ENCODE measurements at places on chromosomes 1 and 21.

DNA sequence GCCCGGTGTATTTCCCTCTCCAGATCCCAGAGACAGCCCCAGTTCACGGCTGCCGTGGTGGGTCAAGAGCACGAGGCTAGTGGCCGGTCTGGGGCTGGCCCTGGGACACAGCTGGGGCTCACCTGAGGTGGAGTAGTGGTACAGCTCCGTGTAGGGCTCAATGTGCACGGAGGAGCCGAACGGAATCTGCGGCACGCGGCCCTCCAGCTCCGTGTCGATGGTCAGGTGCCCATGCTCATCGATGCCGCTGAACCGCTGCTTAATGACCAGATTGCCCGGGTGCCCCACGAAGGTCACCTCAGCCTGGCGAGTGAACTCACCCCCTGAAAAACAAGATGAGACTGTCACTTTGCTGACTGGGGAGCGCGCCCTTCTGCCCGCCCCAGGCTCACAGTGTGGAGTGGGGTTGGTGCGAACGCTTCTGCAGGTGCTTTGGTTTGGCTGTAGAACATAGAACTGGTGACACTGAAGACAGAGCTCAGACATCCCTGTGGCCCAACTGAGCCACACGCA, 35.4 kb downstream of the NID1 start:
- DNase-seq = no peak

DNA sequence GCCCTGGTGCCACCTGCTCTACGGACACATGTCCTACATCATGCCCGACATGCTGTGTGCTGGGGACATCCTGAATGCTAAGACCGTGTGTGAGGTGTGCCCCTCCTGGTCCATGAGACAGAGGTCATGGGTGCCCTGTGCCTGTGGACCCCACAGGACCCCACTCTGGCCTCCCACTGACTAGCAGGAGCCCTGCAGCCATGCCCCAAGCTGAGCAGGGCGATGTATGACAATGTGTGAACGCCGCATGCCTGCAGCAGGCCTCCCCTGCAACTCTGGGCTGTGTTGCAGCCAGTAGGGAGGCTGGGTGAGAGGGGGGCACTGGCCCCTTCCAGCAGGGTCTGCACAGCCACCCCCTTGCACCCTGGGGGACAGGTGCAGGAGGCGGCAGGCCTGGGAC, 30.0 kb downstream of the PRSS38 start:
- no peak for DNase-seq

GRCh38 chr1:41392528-41392924, 31.3 kb downstream of the FOXO6 start:
- no peak for DNase-seq

DNA sequence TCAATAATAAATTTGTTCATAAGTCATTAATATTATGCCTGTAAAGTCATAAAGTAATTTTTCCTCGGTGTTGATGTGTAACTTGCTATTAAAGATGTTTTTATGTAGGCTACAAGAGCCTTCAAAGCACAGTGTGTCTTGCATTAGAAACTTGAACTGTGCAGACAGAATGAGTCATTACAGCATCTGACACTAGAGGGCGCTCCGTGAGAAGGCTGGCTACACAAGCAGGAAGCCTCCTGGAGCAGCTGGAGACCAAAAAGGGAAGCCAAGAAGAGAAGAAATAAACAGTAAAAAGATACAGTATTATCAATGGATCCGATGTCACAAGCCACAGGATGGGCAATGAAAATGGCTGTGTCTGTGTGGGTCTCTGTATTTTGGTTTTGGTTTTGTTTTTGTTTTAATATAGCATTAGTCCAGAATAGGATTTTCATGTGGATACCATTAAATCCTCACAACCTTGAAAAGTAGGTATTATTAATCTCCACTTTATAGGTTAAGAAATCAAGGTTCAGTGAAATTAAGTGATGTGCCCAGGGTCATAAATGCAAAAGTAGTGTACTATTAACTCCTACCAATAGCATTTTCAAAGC, 16.1 kb upstream of the LRRC8D start:
- peak; percentile 91 for DNase-seq

DNA sequence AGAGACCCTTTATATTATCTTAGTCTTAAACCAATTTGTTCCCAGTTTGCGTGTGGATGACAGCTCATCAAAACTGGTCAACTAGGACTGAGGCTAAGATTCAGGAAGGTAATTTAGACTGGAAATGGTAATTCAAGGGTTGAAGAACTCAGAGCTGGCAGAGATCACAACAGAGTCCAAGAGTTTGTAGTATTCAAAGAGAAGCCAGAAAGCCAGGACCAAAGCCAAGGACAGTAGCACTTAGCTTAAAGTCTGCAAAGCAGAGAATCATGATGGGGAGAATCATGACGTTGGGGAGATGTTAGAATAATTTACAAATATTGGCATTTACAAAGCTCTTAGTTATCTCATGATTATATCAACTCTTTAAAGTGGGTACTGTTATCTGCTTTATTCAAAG, 32.6 kb downstream of the RNF11 start:
- no peak for DNase-seq

DNA sequence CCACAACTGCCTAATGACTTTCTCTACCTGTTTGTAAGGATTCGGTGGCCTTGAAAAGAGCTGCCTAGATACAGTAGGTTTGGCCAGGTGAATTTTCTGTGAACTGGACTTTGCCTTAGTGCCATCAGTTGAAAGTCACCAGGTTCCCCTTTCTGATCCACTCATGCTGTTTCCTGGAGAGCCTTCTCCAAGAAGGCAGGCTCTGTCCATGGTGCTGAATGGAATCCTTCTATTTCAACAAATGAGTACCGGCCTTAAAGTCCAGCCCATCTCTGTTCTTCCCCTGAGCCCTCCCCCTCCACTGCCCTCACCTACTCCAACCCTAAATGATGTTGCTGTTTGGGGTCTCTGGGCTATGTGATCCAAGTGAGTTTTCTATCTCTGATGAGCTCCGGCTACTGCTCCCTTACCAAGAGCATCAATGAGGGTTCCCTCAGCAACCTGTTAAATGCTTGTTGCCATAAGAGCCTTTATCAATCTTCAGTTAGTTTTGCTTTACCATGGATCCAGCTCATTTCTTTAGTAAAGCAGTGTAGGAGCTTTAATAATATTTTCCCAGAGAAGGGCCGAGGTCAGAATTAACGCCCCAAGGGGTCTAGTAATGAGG, 500.4 kb downstream of the PTPRU start:
- DNase-seq = peak; percentile 85

GRCh38 chr1:70427976-70428375, 16.9 kb downstream of the CTH start:
- peak; percentile 20 for DNase-seq

GRCh38 chr1:60078182-60078581, 4.6 kb upstream of the C1orf87 start:
- no peak for DNase-seq

GRCh38 chr1:241331328-241332036, 25.5 kb downstream of the RGS7 start:
- DNase-seq = no peak

DNA sequence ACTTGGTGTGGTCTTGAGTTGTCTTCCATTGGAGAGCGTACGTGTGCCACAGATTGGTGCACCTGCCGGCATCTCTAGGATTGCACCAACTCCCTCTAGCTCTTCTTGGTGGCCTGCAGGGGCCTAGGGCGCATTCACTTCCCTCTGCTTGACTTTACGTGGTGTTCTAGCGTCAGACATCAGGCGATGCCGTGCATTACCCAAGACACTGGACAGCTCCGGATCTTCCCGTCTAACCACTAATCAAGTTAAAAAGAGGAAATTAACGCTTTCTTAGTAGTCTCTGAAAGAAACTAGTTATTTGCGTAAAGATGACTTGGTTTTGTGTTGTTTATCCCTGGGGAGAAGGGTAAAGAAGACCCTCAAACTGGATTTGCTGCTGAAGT, 510 bp upstream of the IL10RB start:
- peak; percentile 56 for DNase-seq

DNA sequence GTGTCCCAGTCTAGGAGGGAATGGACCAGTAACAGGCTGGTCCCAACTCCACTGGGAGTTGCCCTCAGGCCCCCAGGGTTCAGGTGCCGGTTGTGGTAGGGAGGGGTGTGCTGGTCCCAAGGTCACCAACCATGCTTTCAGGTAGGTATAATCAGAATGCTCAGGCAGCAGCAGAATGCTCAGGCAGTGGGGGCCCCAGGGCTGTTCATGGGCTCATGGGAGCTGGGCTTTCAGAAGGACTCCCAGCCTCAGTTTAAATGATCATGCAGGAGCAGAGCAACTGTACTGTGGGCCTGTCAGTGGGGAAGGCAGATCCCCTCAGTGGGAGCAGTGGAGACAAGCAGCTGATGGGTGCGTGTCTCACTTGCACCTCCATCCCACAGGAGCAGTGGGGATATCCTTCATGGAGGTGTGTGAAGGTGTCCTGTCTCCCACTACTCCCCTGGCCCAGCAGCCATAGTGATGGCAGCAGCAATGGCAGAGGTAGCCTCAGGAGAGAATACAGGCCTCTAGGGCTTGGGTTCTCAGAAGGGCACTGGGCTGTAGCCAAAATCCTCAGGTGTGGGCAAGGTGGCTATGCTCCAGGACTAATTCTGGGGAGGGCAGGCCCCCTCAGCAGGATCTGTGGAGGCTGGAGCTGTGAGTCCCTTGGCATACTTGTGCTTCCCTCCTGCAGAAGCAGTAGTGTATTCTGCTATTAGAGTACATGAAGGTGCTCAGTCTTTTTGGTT, 917.3 kb upstream of the B3GALT2 start:
- no peak for DNase-seq

DNA sequence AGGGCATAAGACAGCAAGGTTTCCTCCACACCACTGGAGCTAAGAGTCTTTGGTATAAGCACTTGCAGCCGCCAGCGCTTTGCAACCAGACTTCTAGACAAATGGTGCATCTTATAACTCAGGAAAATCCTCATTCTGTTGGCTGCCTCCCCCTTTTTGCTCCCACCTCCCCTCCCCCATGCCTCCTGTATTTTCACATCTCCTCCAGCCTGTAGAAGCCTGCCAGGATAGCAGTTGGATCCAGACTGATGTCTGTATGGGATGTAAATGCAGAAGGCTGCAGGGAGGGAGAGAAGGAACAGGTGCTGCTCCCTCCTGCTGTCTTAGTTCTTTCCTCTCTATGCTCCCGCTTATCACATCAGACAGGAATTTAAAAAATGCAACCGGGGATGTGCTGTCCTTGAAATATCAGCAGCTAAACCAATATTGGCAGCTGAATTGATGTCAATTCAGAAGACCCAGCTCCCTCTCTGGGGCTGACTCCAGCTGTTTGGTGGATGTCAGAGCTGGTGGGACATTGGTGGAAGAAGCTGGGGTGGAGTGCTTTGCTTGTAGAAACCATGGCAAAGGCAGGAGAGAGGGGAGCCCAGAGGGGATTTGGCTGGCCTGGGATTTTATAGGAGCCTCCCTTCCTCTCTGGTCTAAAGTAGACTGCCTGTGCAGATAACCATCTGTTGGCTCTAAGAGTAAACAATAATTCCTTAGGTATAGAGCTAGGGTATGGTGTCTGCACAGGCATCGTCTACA, 53.5 kb downstream of the NFASC start:
- peak; percentile 19 for DNase-seq

DNA sequence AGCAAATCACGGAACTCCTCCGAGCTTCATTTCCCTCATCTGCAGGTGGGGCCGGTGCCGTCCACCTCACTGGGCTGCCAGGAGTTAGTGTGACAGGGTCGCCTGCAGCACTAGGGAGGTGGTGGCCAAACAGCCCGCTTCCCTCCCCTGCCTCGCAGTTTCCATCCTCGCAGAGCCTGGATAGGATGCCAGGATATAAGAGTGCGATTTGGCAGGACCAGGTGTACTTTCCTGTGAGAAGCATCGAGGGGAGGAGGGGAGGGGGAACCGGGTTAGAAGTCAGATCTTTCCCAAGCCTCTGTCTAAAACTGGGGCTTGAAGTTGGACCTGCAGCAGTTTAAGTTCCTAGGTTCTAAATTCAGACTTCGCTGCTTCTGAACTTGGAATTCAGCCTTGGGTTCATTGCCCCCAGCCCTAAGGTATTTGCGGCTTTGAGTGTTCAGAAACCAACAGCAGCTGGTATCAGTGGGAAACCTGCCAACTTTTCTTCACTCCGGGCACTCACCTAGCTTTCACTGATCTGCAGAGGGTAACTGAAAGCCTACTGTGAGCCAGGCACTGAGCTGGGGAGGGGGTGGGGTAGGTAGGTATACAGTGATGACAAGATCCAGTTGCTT, 1.7 kb upstream of the JUN start:
- peak; percentile 83 for DNase-seq

- no peak for DNase-seq
These were observed 35.5 kb downstream of the RHOU start for GRCh38 chr1:228770779-228771223.

GRCh38 chr1:67679691-67680090, 5.3 kb upstream of the GADD45A start:
- no peak for DNase-seq

DNA sequence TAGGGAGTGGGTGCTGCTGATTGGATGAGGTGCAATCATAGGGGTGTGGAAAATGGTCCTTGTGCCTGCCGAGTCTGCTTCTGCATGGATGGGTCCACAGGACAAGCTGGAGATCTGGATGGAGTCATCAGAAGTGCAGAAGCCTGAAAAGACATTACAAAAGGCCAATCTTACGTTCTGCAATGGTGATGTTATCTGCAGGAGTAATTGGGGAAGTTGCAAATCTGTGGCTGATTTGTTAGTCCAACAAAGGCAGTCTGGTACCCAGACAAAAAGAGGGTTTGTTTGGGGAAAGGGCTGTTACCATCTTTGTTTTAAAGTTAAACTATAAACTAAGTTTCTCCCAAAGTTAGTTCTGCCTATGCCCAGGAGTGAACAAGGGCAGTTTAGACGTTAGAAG, 166.5 kb downstream of the PGBD5 start:
- no peak for DNase-seq

- no peak for DNase-seq
These were observed 36.2 kb downstream of the KCTD3 start for GRCh38 chr1:215603319-215603718.

- DNase-seq = no peak
These were observed 23.4 kb downstream of the CTBS start for GRCh38 chr1:84550826-84551225.

- DNase-seq = no peak
These were observed 4.7 kb downstream of the C1orf174 start for GRCh38 chr1:3895279-3895950.

DNA sequence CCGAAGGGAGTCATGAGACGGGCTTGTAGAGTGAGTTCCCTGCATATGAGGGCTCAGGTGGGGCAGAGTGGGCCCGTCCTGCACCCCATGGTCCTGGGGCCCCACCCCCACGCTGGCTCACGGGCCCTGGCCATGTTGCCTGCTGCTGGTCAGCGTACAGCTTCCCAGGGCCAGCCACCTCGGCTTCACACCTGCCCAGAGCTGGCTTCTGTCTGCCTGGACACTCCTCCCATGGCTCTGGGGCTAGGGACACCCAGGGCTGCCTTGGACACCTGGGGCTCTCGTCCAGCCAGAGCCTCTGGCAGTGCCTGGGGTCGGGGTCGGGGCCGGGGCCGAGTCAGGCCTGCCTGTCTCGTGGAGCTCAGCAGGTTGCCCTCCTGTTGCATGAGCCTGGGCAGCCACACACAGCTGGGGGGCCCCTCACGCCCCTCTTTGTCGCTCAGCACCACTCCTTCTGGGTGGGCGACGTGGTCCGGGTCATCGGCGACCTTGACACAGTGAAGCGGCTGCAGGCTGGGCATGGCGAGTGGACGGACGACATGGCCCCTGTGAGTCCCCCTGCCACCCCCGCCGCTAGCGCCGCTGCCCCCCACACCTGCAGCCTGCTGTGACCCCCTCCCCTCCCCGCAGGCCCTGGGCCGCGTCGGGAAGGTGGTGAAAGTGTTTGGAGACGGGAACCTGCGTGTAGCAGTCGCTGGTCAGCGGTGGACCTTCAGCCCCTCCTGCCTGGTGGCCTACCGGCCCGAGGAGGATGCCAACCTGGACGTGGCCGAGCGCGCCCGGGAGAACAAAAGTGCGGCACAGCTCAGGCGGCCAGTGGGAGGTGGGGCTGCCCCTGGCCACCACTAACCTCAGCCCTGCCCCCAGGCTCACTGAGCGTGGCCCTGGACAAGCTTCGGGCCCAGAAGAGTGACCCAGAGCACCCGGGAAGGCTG, 5.5 kb upstream of the MMP23B start:
- no peak for DNase-seq
